ENCODE measurements at places on chromosomes 2 and 18. TPM values are rescaled to one million over a fixed set of nuclear protein-coding genes. Genes with fewer than 3 reads are reported as not detected.

ST6GAL2 gene
- polyA plus RNA-seq, result 18.8 TPM

THSD7B gene
- polyA plus RNA-seq, result 2.5 TPM

DNA sequence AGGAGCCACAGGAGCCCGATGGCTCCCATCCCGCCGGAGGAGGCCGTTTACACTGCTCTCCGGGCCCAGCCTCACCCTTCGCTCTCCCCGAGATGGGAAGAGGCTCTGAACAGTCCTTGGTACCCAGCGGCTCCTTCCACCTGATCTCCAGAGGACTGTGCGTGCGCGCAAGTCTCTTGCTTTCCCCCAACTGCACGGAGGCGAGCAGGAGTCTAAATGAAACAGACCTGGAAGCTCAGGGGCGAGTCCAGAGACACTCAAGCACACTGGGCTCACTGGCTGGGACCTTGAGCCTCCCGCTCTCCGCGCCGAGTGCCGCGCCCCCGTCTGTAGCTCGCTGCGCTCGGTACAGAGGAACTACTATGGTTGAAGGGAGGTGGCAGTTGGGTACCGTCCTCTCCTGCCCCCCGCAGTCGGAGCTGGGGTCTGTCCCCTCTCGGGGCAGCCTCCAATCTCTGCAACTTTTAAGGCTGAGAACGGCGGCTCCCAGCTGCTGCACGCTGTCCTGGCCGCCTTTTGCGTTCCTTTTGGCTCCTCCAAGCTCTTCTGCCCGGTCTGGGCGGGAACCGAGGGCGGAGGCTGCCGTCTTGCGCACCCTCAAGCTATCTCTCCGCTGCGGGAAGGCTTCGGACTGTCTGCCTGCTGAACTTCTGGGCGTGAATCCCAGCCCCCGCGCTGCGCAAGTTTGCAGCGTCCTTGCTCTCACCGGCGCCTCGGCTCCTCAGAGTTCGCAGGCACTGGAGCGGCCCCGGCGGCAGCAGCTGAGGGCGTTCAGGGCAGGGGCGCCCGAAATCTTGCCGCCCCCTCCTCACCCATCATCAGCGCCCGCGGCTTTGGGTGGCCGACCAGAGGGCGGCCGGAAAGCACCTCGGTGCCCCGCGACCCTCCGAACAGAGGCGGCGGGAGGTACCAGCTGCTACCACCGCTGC lies 491 bp downstream of the ALK start:
- DNase-seq, result no peak

DNA sequence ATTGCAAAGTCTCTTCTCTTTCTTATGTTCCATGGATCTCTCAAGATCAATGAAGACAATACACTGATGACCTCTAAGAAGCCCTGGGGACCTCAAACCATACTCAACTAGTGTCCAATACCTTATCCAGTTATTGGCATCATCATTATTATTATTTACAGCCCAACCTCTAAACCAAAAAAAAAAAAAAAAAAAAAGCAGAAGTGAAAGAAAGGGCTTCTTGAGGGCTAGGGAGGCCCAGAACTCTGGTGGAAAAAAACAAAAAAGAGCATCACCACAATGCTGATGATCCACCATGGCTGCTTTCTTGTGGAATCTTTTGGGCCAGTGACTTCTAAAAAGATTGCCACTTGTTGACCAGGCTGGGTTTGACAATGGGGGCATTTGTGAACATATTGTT lies 324.9 kb downstream of the LPIN1 start:
- DNase-seq, result no peak

DNA sequence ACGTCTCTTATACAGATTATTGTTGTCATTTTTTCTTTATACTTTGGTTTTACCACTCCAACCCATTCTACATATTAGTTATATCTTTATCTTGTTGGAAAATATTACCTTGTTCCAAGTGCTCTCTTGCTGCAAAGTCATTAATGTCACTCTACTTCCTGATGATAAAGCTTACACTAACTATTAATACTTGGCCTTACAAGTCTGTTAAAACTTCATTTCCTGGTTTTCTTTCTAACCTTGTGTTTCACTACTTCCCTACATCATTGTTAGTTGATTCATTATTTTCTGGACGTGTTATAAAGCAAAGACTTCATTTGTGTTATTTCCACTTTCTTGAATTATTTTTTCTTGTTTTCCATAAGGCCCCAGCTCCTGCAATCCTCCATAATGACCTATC lies 382.6 kb upstream of the CDH20 start:
- DNase-seq, result no peak

GRCh38 chr2:75035444-75036353 lies 77.3 kb downstream of the POLE4 start:
- no peak for DNase-seq

GRCh38 chr2:142495141-142495540 lies 364.3 kb upstream of the LRP1B start:
- DNase-seq, result no peak
